ENCODE measurements at places on chromosomes 5 and 9.

DNA sequence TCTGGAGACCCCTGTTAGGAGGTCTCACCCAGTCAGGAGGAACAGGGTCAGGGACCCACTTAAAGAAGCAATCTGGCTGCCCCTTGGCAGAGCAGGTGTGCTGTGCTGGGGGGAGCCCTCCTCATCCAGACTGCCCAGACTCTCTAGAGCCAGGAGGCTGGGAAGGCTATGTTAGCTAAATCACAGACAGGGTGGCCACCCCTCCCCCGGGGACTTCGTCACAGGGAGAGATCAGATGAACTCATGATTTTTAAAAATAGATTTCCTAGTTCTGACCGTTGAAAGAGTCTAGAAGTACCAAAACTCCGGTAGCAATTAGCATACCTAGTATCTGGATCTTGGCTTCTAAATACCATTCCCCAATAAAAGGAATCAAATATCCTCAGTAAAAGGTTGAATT lies 35.0 kb upstream of the FOXB2 start:
- DNase-seq = no peak

- DNase-seq = no peak
These were observed 521.0 kb upstream of the CHD1 start for GRCh38 chr5:99449786-99450185.

DNA sequence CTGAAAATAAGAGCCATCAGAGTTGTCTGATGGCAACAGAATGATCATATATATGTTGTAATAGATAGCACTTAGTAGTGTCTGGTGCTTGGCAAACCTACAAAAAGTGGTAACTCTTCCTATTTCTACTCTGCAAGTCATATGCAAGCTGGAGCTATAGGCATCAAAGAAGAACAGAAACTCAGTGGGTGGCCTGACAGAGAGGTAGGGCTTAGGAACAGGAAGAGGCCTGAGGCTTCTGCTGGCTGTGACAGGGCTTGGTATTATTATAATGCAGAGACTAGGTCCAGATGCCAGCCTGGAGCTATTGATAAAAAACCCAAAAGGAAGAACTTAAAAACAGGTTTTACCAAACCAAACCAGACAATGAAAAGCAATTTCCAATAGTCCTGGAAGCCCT lies 4.4 kb upstream of the DIAPH1 start:
- DNase-seq = no peak

- peak; percentile 56 for DNase-seq
These were observed 10.6 kb upstream of the FAM163B start for GRCh38 chr9:133619791-133620190.

DNA sequence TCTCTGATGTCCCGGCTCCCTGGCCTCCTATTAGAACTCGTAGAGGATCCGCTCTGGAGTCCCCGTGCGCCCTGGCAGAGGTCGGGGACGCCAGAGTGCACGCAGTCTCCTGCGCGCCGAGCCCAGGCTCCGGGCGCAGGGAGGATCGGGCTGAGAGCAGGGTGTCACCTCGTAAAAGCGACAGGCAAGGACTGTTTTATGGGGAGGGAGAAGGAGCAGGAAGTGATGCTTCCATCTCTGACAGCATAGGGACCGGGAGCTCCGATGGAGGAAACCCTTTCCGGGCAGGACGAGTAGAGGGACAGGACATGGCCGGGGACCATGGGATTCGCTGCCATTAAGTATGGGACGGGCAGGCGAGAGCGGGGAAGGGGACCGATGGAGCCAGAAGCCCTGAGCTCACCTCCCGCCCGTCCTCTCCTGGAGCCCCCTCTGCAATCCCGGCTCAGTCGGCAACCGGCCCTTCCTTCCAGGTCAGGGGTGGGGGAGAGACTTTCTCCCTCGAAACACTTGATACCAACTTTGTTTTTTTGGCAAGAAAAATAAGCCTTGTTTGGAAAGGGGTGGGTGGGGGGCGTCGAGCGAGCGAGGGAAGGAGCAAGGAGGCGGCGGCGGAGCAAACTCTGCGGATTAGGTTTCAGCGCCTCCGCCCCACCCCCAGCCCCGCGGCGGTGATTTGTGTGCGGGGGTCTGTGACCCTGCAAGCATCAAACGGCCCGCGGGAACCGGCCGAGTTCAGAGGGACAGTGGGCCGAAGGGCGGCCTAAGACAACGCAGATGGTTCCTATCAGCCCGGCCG lies 12.6 kb downstream of the LMX1B start:
- no peak for DNase-seq
